ENCODE measurements at places on chromosomes 12 and 14.

GRCh38 chr14:57078054-57078453, 190.7 kb downstream of the EXOC5 start:
- DNase-seq: no peak

DNA sequence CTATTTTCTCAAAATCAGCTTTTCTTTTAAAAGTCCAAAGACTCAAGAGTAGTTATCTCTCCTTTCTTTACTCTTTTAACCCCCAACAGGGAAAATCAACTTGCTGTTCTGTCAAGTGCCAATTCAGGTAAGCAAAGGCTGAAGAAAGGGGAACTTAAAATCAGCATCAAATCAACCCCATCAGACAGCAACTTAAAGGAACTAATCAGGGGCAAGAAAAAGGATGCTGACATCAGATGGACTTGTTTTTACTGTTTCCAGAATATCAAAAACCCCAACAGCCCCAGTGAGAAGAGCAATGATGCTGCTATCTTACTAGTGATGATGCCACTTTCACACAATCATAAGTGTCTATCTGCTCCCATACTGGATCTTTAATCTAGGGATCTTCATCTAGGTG, 3.4 kb downstream of the BAZ2A start:
- no peak for DNase-seq

DNA sequence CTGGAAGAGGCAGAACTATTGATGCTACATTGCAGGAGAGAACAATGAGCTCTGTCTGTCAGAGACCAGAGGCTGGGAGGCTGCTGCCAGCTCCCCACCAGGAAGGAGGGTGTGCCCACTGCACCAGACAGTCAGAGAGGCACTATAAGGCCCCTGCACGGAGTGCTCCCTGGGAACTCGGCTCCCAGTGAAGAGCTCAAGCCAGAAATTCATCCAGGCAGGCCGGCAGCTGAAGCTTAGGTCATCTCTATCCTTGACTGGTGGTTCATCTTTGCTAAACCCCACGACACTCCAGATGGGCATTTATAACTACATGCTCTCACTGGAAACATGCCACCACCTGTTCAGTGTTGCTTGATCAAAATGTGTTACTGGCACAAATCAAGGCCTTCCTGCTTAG, 65.1 kb upstream of the GPATCH2L start:
- no peak for DNase-seq

- no peak for DNase-seq
Observed at GRCh38 chr12:53738406-53739213, 11.4 kb upstream of the CALCOCO1 start.

- DNase-seq: no peak
Observed at GRCh38 chr12:46946137-46946536, 120.3 kb upstream of the SLC38A4 start.

GRCh38 chr12:26863515-26863914, 30.5 kb upstream of the ITPR2 start:
- DNase-seq: no peak

DNA sequence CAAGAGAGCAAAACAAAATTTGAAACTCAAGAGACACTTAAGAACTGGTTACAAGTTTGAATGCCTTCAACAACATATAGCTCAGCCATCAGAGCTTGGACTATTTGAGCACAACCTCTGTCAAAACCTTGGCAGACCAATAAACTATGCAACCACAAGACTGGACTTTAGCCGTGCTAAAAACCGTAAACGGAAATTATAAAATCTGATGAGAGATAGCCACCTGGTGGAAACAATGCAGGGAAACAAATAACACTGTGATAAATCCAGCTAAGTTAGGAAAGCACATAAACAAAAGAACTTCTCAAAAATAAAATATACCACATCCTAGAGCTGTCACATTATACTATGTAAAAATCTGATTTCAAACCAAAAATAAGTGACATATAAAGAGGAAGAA, 1074.2 kb upstream of the NOVA1 start:
- no peak for DNase-seq

DNA sequence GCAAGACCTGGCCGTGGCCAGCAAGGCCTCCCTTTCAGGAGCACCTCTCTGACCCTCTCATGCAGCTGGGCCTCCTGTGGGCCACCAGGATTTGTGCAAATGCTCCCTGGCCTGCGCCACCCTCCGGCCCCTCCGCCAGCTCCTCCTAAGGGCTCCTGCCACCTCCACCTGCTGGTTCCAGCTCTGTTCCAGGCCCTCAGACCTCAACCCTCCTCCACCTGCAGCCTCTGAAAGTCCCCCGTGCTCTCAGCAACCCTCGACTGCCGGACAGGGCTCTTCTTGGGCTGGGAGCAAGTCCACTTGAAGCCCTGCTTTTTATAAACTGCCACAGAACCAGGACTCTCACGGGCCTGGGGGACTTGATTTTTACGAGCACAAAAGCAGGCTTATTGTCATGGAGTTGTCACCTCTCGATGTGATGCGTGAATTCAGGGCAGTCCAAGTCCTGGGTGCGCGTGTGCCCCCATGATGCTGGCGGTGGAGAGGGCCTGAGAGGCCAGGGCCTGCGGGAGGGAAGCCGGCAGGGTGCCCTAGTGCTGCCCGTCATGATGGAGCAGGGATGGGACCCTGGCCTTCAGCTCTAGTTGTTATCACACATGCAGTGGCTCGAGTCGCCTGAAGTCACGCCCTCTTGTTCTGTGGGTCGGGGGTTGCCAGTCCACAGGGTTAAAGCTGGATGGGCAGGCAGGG, 9.1 kb downstream of the TEDC1 start:
- DNase-seq: peak; percentile 16

GRCh38 chr12:124322271-124322998, 27.5 kb downstream of the RFLNA start:
- no peak for DNase-seq

- DNase-seq: no peak
Observed at GRCh38 chr14:89493406-89493805, 76.4 kb upstream of the FOXN3 start.

- no peak for DNase-seq
Observed at GRCh38 chr14:81819344-81819743, 285.7 kb upstream of the SEL1L start.

GRCh38 chr14:78524766-78525165, 354.6 kb downstream of the NRXN3 start:
- DNase-seq: no peak

DNA sequence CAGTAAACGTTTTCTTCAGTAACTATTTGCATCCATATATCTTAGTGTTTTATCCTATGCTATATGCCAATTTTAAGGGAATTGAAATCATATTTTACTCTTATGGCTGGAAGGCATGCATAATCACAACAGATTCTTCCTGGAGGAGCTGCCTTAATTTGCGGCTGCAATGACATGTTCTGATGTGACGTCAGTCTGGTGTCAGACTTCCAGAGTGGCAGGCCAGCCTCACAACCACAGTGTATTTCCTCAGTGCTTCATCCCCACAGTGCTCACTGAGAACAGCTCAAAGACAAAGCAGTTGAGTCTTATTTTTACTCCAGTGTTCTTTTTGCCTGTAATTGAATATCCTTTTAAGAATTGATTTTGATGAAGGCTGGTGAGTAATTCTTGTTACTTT, 107.1 kb downstream of the PLEKHA5 start:
- DNase-seq: no peak

DNA sequence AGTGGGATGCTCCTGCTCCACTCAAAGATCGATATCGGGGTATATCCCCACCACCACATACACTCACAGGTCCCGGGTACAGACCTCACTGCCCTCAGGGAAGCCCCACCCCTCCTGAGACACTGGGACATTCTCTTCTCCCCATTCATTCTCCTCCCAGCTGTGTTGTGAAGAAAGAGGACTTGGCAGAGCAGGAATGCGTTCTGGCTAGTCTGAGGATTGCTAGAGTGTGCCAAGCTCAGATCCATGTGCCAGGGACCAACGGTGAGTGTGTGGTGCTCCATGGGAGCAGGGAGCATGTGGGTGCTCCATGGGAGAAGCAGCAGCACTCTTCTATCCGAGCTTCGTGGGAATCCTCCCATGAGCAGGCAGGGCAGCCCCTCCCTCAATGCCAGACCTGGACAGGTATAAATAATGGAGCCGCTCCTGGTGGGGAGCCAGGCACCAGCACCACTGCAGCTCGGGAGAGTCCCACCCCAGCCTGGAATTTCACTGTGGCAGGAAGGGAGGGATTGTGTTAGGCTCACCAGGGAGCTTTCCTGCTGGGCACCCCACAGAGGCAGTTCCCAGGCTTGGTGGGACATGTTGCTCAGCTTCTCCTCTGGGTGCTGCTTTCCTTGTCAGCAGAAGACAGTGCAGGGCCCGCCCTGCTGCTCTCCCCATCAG, 2.3 kb upstream of the KRT5 start:
- DNase-seq: no peak

DNA sequence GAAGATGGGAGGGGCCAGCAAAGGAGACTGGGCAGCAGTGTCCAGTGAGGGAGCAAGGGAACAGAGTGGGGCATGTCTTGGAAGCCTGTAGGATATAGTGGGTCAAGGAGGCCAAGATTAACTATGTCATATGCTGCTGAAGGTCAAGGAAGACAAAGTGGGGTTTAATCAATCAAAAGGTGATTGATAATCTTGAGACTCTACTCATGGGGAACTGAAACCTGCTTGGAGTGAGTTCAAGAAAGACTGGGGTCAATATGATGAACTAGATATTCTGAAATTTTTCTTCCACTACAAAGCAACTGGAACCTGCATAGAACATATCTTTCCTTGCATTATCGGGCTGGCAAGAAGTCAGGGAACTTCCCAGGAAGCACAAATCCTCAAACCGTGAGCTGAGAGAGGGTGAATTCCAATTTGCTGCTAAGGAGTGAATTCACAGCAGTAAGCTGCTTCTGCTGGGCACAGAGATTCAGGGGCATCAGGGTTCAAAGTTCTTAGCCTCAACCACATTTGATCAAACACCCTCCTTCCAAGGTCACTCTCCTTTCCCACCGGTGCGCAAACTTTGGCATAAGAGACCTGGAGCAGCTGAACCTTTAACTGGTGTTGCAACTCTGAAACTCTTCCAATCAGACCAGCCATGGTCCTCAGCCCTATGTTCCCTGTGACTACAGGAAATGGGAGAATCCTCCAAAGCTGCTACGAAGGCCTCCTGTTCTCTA, 40.3 kb upstream of the DCD start:
- no peak for DNase-seq

DNA sequence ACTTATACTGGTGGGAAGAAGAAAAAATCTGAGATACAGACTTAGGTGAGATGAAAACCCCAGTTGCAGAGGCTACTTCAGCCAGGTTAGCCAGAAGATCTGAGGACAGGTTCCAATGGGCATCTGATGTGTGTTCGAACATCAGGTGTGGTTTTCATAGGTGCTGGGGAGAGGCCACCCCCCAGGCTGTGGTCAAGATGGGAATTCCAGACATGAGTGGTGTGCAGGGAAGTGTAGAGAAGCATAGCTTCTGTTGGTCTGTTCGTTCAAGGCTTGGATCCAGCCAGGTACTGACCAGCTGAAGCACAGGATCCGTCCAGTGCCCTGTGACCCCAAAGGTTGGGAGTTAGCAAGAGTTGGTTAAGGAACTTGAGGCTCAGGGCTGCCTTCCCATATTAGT, 85.5 kb downstream of the SSPN start:
- no peak for DNase-seq

DNA sequence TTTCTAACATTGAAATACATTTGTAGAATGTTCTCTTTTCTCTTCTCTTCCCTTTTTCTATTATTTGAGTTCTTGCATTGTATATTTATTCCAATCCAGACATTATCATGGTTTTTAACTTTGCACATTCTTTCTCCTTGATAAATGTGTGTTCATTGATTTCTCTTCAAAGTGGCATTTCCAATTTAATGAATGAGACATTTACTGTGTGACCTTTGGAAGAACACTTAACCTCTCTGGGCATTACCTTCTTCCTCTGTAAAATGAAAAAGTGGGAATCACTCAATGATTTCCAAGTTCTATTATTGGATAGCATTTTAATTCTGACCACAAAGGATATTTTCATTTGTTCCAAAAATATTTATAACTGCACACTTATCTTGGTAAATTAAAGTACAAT, 1095.8 kb downstream of the GALC start:
- no peak for DNase-seq

GRCh38 chr14:21384494-21384851, 654 bp upstream of the SUPT16H start:
- no peak for DNase-seq

- no peak for DNase-seq
Observed at GRCh38 chr12:63917864-63918799, 73.6 kb downstream of the SRGAP1 start.

GRCh38 chr12:122983789-122984515, 3.5 kb downstream of the ARL6IP4 start:
- no peak for DNase-seq

DNA sequence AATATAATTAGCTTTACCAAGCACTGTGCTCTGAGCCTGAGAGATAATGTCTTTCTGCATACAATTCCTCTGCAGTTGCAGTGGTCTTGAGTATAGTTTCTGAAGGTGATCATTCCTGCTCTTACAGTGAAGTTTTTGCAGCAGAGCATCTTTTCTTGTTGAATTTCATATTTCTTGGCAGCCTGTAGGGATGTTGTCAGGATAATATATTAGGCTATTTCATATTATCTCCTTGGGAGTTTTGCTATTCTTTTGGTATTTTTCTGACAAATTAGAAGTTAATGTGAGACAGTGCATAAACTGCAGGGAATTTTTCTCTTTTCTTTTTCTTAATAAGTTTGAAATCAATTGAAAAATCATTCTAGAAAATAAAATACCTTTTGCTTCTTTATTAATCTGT, 1502.6 kb upstream of the FLRT2 start:
- no peak for DNase-seq

- no peak for DNase-seq
Observed at GRCh38 chr14:83548061-83548839, 1981.7 kb upstream of the FLRT2 start.

- no peak for DNase-seq
Observed at GRCh38 chr14:53608369-53608768, 348.3 kb downstream of the BMP4 start.

- DNase-seq: no peak
Observed at GRCh38 chr12:20196767-20197166, 171.6 kb upstream of the PDE3A start.

- no peak for DNase-seq
Observed at GRCh38 chr14:69153873-69154270, 953 bp upstream of the DCAF5 start.

DNA sequence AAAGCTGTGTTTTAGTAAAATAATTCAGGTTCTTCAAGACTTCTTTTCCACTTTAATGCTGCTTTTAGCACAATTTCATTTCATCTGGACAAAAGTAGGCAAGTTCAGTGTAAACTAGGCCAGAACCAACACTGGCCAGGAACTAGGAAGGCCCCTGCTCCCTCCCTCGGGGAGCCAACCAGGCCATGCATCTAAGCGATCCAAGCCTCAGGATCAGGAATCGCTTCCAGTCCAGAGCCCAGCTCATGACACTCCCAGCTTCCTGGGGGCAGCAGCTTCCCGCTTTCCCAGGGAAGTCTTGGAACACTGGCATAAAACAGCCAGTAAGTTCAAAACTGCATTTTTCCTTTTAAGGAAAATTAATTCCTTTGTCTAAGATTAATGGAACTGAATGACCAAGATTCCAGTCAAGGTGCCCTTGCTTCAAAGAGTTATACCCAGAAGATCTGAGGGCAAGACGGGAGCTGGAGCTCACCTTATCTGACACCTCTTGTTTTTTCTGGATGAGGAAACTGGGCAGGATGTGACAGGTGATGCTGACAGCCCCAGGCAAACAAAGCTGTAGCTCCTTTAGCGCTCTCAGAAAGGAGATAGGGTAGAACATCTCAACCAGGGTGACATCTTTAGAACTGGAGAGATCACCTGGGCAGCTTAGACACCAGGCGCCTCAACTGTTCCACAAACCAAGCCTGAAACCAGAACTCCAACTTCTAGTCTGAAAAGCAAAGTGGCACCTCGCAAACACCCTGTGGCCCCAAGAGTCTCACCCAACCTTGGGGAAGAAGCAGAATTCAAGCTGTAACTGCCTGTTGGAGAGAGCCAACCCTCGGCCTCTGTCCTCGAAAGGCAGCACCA, 61.4 kb upstream of the PNMA1 start:
- DNase-seq: no peak

Measured in GM12891 (cell line).